NT2/D1 (cell line): ENCODE measurements at places on chromosomes 7 and 10.

DNA sequence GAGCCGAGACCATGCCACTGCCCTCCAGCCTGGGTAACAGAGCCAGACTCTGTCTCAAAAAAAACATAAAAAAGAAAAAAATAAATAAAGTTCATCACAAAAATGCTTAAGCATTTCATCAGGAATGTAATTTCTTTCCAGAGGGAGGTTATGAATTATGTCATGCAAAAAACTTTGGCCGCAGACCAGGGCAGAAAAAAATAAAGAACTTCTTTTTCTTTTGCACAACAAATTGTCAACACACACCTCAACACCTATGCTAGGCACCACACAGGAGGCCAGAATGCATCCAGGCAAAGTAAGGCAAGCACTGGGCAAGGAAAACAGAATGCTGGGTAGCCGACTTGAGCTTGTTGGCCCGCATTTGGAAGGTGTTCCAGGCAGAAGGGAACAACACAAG is 3.9 kb downstream of the C10orf62 start:
- DNase-seq, result no peak

DNA sequence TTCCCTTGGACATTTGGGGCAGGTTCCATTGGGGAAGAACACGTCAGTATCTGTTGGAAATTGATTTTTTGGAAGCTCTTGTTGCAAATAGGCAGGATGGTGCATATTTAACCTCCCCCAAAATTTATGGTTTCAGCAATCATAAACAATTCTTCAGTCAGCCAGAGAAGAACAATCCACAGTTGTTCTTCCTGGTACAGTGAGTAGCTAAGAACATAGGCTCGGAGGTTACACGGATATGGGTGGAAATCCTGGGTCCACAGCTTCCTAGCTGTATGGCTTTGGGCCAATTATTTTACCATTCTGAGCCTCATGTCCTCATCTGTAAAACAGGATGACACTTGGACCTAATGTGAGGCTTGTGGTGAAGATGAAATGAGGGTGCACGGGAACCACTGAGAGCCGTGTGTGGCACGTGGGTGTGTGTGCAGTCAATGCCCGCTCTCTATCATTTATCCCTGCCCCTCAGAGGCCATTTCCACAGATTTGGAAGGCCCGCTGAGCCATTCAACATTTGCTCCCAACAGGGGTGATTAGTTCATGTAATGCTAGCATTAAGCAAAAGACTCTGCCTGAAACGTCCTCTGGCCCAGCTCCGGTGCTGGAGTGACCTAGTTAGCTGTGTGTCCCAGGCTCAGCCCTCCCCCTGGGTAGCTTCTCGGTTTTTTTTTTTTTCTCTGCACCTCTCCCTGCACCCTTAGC is 9.7 kb downstream of the CAMK1D start:
- DNase-seq, result no peak

GRCh38 chr7:95095966-95096540 is 188.7 kb downstream of the PPP1R9A start:
- DNase-seq, result no peak

DNA sequence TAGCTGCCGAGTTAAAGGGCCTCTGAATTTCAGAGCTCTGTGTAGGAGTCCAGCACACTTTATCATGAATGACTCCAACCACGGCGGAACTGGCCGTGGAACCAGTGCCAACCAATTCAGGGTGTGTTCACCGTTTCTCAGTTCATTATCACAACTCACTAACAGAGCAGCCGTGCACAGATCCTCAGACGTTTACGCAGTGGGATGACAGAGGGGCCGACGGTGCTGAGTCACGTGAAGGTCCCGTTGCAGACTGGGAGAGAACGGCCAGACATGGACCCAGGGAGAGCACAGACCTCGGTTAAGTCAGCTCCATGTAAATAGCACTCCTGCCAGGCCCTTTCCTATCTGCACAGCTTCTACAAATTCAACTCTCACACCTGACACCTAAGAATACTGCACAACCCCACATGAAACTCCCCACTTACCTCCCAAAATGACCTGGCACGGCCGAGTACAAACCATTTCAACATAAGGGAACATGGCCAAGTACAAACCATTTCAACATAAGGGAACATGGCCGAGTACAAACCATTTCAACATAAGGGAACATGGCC is 95.5 kb downstream of the DIP2C start:
- DNase-seq, result no peak

GRCh38 chr7:35257251-35258124 is 3.6 kb upstream of the TBX20 start:
- no peak for DNase-seq

GRCh38 chr10:33212061-33212748 is 122.3 kb downstream of the NRP1 start:
- no peak for DNase-seq

GRCh38 chr7:39130274-39130673 is 152.6 kb downstream of the POU6F2 start:
- DNase-seq, result no peak

DNA sequence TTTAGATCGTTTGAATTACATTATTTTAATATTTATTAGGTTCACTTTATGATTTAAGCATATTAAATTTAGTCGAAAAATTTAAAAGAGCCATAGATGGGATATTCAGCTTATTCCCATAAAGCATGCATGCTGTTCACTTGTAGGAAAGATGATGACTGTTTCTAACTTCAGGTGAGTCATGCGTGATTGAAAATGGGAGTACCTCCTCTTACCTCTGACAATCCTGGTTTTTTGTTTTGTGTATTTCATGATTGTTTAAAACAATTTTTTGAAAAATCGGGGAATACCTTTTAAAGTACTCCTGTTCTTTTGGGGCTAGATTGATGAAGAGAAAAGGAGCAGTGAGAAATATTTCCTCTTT is 1.4 kb downstream of the TNKS2 start:
- DNase-seq, result no peak

DNA sequence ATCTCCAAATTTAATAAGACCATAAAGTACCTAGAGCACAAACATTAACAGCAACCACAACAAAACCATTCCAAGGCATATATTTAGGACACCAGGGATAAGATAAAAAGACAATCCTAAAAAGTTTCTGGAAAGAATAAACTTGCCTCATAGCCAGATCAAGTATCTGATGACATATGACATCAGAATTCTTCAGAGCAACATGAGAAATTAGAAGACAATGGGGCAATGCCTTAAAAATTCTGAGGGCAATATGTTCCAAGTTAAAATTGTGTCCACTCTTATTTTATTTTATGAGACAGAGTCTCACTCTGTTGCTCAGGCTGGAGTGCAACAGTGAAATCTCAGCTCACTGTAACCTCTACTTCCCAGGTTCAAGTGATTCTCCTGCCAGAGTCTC is 2.8 kb downstream of the EFCAB10 start:
- no peak for DNase-seq

GRCh38 chr7:148192491-148192890 is 398.1 kb upstream of the C7orf33 start:
- DNase-seq, result no peak

DNA sequence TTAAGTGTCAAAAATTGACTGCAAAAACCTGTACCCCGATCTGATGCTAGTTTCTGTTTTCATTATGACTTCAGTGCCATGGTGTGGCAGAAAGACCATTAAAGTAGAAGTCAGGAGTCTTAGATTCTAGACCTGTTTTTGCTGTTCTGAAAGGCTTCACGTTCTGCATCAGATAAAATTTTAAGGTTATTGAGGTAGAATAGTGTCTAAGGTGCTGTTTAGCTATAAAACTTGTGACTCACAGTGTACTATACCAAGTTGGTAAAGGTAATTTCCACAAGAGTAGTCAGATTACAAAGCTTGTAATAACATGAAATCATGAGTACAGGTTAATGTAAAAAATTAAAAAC is 38.6 kb downstream of the ZNRF2 start:
- DNase-seq, result no peak
